Aorta (tissue), 5 donors: ENCODE measurements at places on chromosomes 6 and 20.
A peak's percentile ranks its signal among the peaks of the same experiment; 100 is the strongest.

DNA sequence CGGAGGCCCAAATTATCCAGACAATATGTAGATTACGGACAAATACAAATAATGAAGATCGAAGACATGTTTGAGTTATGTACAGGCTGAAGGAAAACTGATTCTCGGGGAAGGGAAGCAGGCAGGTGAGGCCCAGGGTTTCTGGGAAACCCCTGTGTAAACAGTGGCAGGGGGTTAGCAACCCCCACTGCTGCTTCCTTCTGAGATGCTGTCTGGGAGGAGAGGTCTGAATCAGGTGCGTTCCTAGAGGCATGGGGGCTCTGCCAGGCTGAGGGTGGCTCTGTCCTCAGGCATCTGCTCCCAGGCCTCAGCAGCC is 7.2 kb upstream of the MDGA1 start:
- DNase-seq, result no peak

GRCh38 chr6:111952821-111953540 is 79.7 kb upstream of the FYN start:
- DNase-seq, result no peak

- peak; percentile 84 for DNase-seq
Measured at GRCh38 chr20:61328911-61329558, 77.0 kb downstream of the CDH4 start.

- DNase-seq, result no peak
Measured at GRCh38 chr20:58102744-58103516, 125.5 kb downstream of the ANKRD60 start.

- peak; percentile 81 for DNase-seq
Measured at GRCh38 chr6:33577106-33577535, 3.0 kb downstream of the BAK1 start.

- DNase-seq, result no peak
Measured at GRCh38 chr6:137910843-137911456, 43.9 kb downstream of the TNFAIP3 start.

DNA sequence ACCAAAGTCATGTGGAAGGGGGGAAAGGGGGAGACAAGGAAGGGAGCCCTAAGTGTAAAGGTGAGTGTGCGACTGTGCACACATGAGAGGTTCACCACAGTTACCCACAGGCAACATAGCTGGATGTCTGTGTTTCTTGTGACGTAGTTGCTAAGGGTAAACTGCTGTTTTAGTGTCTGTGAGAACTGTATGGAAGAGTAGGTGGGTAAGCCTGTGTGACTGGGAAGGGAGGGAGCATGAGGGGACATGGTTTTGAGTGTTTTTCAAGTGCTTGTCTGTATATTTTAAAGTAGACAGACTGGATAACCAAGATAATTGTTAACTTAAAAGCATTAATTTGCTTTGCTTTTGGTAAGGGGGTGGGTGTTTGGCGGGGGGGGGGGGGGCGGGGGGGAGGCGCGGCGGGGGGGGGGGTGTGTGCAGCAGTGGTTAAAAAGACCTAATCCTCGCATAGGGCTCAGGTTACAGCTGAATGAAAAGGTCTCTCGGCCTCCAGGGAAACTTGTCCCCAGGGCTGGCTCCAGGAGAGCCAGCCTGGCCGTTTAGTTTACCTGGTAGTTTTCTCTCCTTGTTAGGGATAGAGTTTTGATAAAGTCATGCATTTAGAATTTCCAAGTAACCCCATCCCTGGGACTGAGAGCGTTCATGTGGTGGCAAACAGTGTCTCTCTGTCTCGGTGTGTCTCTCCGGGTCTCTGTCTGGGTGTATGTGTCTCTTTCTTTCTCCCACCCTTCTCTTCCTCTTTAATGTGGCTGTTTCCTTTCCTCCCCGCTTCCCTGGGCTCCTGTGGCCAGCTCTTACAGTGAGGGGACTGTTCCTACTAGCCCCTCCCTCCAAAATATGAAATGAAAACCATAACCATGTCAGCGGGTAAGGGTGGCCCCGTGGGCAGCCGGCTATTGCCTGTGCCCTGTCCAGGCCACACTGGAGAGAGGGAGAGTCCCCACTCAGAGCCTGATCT is 3.4 kb downstream of the SCUBE3 start:
- DNase-seq, result no peak

DNA sequence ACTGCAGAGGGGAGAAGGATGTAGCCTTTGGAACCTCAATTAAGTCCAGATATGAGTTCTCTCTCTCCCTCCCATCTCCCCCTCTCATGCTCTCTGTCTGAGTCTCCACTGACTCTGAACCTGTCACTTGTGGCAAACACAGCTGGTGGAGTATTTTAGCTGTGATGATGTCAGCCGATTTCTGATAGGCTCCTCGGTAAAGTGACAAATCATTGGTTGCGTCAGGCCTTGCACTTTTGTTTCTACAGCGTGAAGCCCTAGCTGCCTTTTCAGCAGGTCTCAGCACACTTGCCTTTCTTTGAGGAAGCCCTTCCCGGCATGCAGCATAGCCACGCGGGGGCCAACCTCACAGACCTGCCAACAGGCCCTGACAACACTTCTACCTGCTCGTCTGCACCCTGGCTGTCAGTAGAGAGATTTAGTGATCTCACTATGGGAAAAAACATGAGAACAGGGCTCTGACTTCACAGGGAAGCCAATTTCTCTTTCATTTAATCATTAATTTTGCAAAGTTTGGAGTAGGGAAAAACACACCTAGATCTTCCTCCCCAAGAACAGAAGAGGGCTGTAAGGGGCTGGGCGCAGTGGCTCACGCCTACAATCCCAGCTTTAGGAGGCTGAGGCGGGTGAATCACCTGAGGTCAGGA is 84.4 kb downstream of the GMPR start:
- DNase-seq, result no peak

DNA sequence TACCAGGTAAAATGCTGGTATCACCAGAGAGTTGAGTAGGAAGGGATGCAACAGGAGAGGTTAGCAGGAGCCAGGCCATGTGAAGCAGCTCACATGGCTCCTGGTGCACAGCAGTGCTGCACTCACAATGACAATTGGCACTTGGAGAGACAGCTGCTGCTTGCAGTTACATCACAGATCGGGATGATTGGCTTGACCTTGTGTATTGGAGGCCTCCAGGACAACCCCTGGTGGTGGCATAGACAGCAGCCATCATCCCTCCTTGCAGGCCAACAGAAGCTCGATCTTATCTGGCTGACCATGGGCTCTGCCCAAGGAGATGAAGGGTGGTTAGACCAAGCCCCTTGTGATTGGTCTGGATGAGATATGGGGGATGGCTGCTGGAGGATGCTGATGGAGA is 73.0 kb downstream of the EYA2 start:
- no peak for DNase-seq

- no peak for DNase-seq
Measured at GRCh38 chr6:14660806-14661579, 543.4 kb downstream of the CD83 start.

DNA sequence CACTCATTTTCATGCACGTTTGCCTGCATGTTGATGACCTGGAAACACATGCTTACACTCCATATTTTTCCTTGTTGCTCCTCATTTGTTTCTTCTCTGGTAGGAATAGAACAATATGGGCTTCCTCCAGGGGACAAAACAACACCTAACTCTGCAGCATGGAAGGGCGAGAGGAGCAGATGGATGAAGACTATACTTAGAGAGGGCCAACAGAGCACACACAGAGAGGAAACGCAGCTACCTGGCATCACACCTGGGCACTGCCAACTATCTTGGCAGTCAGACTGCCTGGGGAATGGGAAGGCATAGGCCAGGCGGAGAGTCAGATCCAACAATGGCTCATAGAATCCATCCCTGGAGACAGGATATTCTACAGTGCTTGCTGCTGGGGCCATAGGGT is 290.9 kb downstream of the CD83 start:
- DNase-seq, result no peak

GRCh38 chr20:15643713-15644112 is 929.5 kb downstream of the KIF16B start:
- DNase-seq, result no peak

GRCh38 chr6:35980991-35981645 is 43.3 kb downstream of the SLC26A8 start:
- DNase-seq, result no peak

DNA sequence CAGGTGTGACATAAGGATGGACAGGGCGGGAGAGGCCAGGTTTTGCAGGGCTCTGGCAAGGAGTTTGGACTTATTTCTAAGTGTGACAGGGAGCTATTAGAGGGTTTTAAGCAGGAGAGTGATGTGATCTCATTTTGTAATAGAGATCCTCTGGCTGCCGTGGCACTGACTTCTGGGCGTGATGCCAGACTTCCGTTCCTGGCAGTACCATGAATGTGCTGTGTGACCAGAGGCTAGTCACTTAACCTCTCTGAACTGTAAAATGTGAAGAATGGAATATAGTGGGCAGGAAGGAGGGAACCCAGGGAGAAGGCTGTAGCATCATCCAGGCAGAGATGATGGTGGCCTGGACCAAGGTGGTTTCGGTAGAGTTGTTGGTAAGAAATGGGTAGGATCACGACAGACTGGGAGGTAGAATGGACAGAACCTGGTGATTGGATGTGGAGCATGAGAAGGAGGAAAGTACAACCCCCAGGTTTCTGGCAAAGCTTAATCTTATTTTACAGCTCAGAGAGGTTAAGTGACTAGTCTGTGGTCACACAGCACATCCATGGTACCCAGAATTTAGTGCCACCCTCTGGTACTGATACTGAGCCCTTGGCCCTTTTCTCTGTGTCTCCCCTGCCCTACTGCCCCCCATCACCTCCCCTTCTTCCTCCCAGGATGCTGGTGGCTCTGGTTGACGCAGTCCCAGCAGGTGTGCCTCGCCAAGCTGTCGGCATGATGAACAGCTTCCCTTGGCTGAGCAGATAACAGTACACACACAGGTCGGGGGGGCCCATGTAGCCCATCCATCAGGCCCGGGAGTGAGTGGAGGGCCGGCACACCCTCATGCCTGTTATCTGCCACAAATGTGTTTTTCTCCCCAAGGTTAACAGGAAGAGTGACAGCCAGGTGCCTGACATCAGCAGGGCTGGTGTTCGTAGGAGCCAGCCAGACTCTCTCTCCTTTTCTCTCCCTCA is 52.9 kb upstream of the CTNNBL1 start:
- no peak for DNase-seq

- DNase-seq, result no peak
Measured at GRCh38 chr20:39716796-39717341, 754.7 kb downstream of the DHX35 start.

GRCh38 chr20:11378252-11378651 is 539.4 kb upstream of the BTBD3 start:
- no peak for DNase-seq

GRCh38 chr6:12351672-12352071 is 61.5 kb downstream of the EDN1 start:
- no peak for DNase-seq

- DNase-seq, result peak; percentile 88
Measured at GRCh38 chr20:50303573-50304500, 113.2 kb downstream of the CEBPB start.

DNA sequence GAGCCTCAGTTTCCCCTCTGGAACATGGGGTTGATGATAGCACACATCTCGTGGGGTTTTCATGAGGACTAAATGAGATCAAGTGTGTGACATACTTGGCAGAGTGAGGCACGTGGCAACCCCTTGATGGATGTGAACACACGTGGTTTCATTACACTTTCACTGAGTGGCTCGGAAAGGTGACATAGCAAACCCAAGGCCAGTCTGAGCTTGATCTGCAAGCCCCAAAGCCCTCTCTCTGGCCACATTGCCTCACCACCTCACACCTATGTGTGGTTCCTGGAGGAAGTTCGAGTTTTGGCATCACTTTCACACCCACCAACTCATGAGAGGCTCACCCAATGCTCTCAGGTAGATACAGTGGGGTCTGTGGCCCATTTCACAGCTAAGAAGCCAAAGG is 60.0 kb downstream of the CPNE5 start:
- DNase-seq, result no peak

DNA sequence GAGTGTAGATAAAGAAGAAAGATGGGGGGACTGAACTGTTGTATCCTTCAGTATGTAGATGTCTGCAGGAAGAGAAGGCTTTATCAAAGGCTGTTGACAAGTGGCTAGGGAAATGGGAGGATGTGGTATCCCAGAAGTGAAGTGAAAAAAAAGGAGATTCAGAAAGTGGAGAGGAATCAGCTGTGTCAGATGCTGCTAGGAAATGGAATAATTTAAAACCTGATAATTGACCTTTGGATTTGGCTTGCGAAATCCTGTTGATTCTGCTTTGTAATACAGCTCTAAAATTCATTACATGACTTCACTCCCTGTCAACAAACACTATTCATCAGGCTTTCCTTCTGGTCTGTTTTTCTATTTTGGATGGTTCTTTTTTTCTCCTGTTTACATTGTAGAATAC is 41.7 kb downstream of the PHF3 start:
- DNase-seq, result no peak

DNA sequence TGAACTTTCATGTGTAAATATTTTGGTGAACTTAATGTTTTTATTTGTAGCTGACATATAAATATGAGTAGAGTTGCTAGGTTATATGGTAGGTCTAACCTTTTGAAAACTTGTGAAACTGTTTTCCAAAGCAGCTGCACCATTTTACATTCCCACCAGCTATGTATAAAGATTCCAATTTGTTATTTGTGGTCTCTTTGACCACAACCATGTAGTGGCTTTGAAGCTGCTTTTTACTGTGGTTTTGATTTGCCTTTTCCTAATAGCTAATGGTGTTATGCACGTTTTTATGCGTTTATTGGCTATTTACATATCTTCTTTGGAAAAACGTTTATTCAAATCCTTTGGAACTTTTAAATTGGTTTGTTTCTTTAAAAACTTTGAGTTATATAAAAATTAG is 10.3 kb downstream of the CST3 start:
- DNase-seq, result no peak

DNA sequence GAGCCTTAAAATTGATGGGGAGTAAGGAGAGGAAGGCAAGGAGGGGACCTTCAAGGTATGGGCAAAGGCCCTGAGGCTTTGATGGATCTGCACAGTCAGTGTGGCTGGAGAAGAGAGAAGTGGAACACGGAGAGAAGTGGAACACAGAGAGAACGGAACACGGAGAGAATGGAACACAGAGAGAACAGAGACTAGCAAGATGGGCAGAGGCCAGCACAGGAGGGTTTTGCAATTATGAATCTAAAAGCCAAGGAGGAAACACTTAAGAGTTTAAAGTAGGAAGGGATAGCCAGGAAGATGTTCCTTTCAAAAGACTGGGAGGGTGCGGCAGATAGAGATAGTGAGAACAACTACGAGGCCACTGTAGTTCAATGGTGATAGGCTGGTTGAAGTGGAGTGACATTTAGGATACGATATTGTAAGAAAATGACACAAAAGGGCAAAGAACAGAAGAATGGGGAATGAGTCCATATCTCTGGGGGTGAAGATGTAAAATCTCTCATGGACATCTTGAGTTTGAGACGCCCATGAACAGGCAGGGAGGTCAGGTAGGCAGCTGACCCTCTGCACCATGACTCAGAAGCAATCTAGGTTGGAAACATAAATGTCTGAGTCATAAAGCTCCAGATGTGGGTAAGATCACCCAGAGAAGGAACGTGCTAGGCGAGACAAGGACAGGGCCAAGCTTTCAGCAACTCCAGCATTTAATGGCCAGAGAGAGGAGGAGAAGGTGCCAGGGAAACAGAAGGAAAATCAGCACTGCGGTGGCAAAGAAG is 25.4 kb downstream of the ZMYND8 start:
- peak; percentile 53 for DNase-seq

- DNase-seq, result no peak
Measured at GRCh38 chr6:44575644-44576043, 188.1 kb downstream of the CDC5L start.
